NCI-H774 (cell line): ENCODE measurements at places on chromosomes 11 and 22.

GRCh38 chr11:93504110-93505095 lies 38.8 kb downstream of the SMCO4 start:
- no peak for DNase-seq

DNA sequence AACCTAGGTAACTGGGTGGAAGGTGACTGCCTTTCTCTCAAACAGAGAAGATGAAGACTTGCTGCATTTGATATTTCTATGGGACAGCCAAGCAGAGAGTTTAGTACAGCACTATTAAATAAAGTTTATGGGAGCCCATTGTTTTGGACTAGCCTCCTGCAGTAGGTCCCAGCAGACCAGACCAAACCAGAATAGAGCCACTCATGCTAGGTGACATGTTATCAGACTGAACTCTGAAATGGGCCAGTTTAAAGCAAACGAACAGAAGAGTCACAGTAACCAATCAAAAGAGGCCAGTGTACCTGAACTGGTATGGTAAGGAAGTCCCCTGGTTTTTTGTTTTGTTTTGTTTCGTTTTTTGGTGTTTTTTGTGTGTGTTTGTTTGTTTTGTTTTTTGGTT lies 7.9 kb upstream of the MPZL2 start:
- DNase-seq: no peak

DNA sequence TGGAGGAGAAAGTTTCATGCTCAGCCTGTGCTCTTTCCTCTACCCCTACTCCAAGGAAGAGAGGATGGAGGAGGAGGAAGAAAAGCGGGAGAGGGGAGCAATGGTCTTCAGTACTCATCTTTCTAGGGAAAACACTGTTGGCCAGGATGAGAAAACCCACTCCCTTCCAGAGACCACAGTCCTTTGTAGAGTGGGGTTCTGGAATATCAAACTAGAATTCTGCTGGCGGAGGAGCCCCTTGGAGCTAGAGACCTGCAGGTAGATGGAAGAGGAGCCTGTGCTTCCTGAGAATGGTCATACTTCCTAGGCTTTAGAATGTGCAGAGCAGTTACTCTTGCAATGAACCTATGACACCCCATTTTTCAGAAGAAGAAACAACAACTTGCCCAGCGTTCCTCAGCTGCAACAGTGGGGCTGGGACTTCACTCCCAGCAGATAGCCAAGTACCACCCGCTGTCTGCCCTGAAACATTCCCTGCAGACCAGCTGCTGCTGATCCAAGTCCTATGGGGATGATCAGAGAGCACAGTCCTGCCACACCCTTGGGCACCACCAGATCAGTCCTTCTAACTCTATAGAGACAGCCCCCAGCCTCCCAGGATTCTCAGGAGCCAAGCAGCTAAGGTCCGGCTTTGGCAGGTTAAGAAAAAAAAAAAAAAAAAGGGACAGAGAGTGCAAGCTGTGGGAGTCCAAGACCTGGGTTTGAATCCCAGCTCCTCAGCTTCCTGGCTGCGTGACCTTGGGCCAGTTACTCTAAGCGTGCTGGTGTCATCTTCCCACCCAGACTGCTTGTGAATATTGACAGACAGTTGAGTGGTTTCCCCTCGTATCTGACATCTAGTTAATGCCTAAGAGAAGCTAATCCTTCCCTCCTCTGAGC lies 664 bp downstream of the PTGDR2 start:
- DNase-seq: no peak

GRCh38 chr22:27452245-27452644 lies 349.3 kb downstream of the MN1 start:
- no peak for DNase-seq

DNA sequence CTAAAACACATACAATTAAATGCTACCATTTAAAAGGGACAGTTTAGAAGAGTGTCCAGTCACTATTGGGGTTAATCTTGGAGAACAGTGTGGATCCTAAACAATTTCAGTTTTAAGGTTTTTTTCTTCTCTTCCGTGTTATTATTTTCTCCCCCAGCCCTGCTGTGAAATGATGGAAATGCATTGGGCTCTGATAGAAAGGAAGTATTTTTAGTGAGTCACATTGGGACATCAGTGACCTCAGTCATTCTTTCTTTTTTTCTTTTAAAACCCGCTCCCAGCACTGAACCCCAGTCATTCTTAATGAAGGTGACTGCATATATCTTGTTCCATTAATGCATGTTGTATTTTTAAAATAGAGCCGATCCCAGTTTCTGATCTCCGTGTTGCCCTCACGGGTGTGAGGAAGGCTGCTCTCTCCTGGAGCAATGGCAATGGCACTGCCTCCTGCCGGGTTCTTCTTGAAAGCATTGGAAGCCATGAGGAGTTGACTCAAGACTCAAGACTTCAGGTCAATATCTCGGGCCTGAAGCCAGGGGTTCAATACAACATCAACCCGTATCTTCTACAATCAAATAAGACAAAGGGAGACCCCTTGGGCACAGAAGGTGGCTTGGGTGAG lies 93.2 kb upstream of the OR4B1 start:
- no peak for DNase-seq

DNA sequence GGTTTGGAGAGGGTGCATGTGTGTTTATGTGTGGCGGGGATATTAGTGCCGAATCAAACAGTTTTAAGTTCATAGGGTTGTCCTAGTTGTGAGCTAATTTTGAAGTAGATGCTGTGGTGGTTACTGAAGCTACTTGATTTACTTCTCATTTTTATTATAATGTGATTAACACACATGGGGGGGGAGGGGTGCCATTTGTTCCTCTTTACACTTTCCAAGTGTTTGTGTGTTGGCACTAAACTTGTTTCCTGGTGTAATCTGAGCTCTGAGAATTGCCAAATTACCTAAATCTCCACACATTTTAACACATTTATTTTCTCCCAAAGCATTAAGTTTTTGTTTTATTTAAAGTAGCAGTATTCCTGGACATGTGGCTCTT lies 60.1 kb downstream of the ZNRF3 start:
- no peak for DNase-seq

- DNase-seq: no peak
Observed at GRCh38 chr22:19667872-19668740, 46.2 kb upstream of the SEPTIN5 start.

- DNase-seq: peak; percentile 32
Observed at GRCh38 chr22:18023509-18024275, 669 bp downstream of the MICAL3 start.

DNA sequence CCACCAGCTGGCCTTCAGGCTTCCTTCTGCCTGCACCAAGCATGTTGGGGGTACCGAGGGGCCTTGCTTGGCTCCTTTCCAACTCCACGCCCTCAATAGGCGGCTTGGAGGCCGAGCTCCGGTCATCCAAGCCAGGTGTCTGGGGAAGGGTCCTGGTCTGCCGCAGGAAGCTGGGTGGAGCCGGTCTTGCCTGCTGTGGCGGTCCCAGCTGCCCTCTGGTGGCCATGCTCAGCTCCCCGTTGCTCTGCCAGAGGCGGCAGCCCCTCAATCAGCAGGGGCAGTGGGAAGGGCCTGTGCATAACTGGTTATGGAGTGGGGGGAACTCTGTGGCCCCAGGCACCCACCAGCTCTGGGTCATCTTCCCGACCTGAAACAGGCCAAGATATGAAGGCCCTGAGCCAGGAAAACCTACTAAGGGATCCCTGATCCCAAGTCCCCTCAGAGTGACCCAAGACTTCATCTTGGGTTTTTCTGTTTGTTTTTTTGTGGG lies 3.2 kb downstream of the ARVCF start:
- no peak for DNase-seq

- no peak for DNase-seq
Observed at GRCh38 chr11:133266986-133267385, 265.3 kb downstream of the OPCML start.

- no peak for DNase-seq
Observed at GRCh38 chr11:97364047-97364446, 974.2 kb downstream of the JRKL start.

- no peak for DNase-seq
Observed at GRCh38 chr11:125341676-125342075, 154.4 kb downstream of the FEZ1 start.

DNA sequence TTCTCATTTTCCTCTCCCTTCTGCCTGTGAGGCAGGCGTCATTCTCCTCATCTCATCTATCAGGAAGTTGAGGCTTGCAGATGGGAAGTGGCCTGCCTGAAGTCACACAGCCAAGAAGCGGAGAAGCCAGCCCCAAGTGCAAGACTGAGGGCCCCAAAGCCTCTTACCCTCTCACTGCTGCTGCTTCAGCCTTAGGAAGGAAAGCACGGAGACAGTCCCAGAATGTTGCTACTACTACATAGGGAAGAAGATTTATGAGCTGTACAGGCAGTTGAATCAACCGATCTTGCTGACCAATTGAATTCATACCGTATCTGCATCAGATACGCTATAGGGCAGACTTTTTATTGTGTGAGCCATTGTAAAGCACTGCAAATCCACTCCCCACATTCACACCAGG lies 89.0 kb downstream of the CWC15 start:
- DNase-seq: no peak

DNA sequence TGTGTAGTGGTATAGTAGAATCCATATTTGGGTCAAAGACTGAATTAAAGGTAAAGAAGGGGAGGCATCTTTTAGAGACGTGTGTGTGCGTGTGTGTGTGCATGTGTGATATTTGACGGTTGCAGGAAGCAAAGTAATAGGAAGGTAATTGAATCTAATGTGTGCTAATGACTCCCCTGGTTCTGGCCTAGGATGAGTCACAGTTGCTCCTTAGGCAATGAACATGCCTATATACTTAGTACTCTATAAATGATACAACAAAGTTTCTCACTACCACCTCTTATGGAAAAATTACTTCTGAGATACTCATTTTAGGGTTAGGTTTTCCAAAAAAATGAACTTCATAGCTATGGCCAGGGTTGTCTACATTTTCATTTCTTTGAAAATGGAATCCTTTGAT lies 409.6 kb downstream of the GUCY1A2 start:
- DNase-seq: no peak
